ENCODE measurements at places on chromosomes 1 and 21.

GRCh38 chr1:40740039-40740996 is 43.3 kb upstream of the KCNQ4 start:
- peak; percentile 24 for DNase-seq

- DNase-seq: peak; percentile 52
Observed at GRCh38 chr1:202291961-202292712, 49.6 kb downstream of the UBE2T start.

DNA sequence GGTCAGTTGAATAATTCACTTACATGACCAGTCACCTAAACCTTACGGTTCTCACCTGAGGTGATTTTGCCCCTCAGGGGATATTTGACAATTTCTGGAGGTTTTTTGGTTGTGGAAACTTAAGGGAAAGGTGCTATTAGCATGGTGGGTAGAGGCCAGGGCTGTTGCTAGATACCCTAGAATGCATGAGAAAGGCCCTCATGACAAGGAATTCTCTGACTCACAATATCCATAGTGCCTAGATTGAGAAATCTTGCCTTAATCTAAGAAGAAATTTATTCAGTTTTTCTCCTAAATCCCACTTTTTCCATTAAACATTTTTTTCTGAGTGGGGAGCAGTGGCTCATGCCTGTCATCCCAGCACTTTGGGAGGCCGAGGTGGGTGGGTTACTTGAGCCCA is 119.7 kb downstream of the TGFB2 start:
- no peak for DNase-seq

DNA sequence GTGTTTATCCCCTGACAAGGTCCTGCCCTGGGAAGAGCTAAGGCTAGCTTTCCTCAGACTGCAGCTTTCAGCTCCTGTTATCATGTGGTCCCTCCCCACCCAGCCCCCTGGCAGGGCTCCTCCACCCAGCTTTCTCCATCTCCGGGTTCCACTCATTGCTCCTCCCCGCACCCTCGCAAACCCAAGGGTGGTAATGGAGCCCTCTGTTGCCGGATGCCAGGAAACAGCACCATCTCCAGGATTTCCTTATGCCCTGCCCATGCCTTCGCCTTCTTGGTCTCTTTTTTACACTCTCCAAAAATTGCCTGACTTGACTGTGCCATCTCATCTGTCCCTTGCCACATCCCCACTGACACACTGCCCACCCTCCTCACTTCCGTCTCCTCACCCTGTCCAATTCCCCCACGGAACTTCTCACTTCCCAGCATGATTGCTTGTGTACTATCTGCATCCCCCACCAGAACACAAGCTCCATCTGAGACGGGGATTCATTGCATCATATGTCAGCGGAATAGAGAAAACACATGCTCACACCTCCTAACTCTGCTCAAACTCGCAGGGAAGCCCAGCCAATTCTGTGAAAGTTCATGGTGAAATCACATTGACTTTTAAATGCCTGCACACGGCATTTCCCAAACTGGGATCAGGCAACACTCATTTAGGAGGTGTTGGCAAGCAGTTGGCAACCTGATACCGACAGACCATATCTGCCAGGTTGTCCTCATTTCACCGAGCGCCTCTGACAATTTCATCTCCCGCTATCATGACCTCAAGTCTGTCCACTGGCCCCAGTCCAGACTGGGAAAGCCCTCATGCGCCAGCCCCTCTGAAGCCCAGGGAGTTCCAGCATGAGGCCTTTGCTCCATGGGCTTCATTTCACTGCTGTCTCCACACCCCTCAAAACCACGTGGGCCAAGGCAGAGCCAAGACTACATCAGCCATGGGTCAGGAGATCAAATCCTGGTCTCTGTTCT is 201.1 kb downstream of the MATN1 start:
- peak; percentile 75 for DNase-seq

- no peak for DNase-seq
Observed at GRCh38 chr1:27868556-27868931, 3.8 kb upstream of the THEMIS2 start.

DNA sequence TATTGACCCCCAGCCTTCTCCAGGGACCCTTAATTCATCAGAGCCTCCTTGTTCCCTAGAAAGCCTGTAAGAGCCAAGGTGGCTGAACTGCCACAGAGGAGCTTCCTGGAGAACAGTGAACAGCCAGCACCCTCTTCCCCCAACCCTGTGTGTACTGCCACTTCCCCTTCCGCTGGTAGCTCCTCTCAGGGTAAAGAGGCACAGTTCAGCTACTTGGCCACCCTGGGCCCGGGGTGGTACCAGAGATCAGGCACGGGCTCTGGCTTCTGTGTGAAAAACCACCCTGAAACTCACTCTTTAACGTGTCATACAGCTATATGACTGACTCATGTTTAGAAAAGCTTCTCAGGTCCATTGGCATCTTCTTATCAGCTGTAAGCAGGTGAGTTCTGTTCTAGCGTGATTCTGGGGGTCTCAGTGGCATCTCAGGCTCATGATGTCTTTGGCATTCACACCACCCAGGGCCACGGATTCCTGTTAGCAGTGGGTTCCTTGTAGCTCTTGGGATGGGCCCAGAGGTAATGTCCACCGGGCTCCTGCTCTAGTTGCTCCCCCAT is 22.4 kb downstream of the ARMH1 start:
- no peak for DNase-seq

DNA sequence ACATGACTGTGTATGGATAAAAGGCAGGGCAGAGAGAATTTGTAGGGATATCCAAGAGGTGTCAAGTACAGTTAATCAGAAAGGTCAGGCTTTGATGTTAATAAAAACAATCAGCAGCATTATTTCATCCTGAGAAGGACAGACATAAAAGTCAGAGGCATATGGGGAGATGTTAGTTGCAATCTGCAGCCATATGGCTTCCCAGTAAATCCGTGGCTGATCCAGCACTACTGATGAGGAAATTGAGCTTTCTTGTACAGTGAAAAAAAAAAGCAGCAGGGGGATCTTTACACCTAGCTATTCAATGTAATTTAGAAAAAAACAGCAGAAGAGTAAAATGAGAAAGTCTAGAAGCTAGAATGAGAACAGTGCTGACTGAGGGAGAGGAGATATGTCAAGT is 2.2 kb upstream of the SPRR1B start:
- no peak for DNase-seq

GRCh38 chr1:153792631-153793041 is 17.4 kb downstream of the SLC27A3 start:
- DNase-seq: no peak

- DNase-seq: no peak
Observed at GRCh38 chr21:33660406-33660805, 18.1 kb downstream of the ITSN1 start.

DNA sequence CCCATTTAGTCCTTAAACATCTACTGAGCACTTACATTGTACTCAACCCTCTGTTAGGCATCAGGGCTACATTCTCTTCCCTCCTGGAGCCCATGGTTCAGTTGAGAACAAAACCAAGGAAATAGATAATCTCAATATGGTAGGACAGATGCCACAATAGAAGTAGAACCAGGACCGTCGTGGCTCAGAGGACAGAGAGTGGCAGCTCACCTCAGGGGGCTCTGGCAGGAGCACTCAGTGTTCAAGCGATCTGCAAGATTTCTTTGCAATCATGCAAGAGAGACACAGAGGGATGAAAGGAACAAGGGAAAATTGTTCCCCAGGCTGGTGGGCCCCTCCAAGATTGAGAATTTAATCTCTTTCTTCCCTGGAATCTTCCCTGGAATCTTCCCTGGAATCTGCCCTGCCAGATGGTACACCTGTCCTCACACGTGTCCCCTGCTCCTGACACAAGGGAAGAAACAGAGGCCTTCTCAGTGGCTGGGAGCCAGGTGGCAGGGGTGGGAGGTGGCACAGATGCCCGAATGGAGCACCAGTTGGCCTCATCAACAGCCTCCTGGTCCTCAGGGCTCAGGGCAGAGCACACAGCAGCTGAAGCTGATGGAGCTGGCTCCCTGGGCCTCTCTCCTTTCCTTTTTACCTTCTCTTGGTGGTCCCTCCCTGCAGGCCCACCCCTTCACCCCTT is 135.4 kb downstream of the PLXNA2 start:
- DNase-seq: peak; percentile 76

- DNase-seq: no peak
Observed at GRCh38 chr1:230366504-230366915, 59.6 kb downstream of the PGBD5 start.

GRCh38 chr1:202952818-202953217 is 5.3 kb downstream of the ADIPOR1 start:
- DNase-seq: peak; percentile 27

- DNase-seq: peak; percentile 81
Observed at GRCh38 chr1:153728305-153729066, 636 bp downstream of the INTS3 start.

GRCh38 chr1:75672528-75673393 is 51.7 kb upstream of the ACADM start:
- DNase-seq: no peak

- peak; percentile 32 for DNase-seq
Observed at GRCh38 chr1:11789126-11790067, 16.4 kb downstream of the MTHFR start.

- DNase-seq: peak; percentile 85
Observed at GRCh38 chr1:6489799-6490180, 1.7 kb downstream of the PLEKHG5 start.

GRCh38 chr1:185500001-185500626 is 183.1 kb upstream of the IVNS1ABP start:
- DNase-seq: no peak

GRCh38 chr1:198806861-198807260 is 168.0 kb downstream of the PTPRC start:
- DNase-seq: no peak

DNA sequence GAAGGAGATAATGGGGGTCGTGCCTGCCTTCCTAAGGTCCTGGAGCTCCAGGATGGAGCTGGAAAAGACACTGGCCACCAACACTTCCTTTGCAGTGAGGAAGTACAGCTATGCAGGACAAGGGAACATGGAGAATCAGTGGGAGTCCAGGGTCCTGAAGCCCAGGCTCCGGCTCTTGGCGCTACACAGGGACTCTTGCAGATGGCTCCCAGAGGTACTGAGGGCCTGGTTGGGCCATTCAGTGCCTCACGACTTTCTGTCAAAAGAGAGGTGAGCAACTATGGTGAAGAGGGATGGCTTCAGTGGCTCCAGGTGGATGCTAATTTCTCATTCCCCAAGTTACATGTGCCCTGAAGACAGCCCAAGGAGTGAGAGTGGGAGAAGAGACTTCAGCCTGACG is 1.8 kb upstream of the ETNK2 start:
- DNase-seq: no peak

DNA sequence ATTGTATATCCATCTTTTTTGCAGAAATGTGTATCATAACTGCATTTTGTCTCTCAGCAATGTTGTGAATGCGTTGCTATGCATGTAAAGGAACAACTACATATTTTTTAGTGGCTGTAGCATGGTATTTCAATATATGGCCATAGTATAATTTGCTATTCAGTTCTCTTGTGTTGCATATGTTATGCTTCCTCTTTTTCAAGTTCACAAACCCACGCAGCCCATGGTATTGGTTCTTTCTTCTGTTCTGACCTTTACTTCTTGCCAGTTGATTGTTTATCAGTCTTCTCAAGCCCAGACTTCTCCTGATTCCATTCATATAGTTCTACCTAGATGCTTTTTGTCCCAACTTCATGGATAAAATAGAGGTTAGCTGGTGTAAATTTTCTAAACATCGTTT is 6.1 kb downstream of the SLC22A15 start:
- no peak for DNase-seq

DNA sequence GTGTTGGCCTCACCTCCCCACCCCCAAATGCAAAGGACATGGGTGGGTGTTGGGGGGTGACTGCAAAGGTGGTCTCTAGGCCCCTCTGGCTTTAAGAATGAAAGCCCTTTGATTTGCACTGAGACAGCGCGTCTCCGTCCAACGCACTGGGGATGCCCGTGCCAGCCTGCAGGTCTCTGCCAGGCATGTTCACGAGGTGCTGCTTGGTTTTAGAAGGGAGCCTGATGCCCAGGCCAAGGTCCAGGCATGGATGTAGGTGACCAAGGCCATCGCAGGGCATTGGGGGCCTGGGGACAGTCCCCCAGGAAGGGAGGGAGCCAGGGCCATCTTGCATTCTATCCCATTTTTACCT is 363.6 kb upstream of the VAMP3 start:
- DNase-seq: no peak

DNA sequence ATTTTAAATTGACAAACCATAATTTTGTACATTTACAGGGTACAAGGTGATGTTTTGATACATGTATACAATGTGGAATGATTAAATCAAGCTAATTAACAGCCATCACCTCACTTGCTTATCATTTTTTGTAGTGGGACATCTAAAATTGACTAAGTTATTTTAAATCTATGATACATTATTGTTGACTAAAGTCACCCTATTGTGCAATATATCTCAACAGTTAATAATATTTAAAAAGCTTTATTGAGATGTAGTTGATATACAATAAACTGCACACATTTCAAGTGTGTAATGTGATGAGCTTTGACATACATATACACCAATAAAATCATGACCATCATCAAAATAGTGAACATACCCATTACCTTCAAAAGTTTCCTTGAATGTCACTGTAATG is 242.5 kb upstream of the PLXNA2 start:
- DNase-seq: no peak

DNA sequence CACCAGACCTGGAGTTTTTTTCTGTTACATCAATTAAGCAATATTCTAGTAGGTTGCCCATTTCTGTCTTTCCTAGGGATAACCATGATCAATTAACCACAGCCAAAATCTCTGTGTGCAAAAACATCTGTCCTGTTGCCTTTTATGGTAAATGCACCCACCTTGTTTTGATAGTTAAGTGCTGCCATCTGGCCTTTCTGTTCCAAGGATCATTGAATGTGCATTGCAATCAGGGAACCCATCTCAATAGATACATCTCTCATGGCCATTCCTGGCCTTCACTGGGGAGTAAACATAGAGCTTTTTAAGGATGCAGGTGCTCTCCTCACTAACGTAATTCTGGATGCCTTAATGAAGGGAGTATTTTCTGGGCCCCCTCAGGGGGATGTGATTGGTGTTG is 111.8 kb upstream of the KIAA1614 start:
- no peak for DNase-seq

- DNase-seq: no peak
Observed at GRCh38 chr1:58749646-58750045, 34.2 kb downstream of the JUN start.

DNA sequence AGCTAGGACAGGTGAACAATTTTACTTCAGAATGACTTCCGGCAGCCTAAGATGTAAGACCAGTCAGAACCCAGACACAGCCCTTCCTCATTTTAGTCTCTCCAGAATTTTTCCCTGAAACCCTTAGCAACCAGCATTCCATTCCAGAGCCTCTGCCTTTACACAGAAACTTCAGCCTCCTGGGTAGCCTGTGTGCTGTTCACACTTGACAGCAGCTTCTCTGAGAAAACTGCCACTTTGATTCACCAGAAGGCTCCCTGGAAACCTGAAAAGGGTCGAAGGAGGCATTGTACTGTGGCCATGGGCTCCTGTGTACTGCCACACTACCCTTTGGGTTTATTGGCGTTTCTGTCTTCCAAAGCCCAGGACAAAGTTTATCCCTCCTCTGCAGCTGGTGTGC is 17.4 kb downstream of the HYI start:
- DNase-seq: no peak

GRCh38 chr1:25848531-25848930 is 10.7 kb downstream of the AUNIP start:
- DNase-seq: no peak

- DNase-seq: no peak
Observed at GRCh38 chr1:228835911-228836310, 100.6 kb downstream of the RHOU start.

- peak; percentile 85 for DNase-seq
Observed at GRCh38 chr1:17606826-17607440, 67.4 kb downstream of the ARHGEF10L start.

- DNase-seq: no peak
Observed at GRCh38 chr1:19477284-19478249, 7.8 kb downstream of the CAPZB start.

- DNase-seq: peak; percentile 45
Observed at GRCh38 chr1:44636688-44637598, 37.3 kb downstream of the TMEM53 start.

Data from tongue (tissue), 3 donors.